GM23248 (cell line): ENCODE measurements at places on chromosomes 13 and 19.

- peak; percentile 65 for DNase-seq
These were observed 5.9 kb downstream of the KLF12 start for GRCh38 chr13:74128156-74128767.

DNA sequence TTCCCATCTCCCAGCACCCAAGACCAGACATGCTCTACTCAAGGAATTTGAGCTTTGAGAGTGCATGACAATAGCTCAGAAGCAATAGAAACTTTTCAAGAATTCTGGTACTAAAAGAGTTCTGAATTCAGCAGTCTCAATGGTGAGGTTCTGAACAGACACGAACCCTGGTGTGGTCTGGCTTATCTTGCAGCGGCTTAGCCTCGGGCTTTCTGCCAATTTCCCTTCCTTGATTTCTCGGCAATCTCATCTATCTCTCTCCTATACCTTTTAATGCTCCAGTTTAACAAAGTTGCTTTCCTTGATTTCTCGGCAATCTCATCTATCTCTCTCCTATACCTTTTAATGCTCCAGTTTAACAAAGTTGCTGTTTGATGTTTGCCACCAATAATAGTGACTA lies 174.6 kb downstream of the SPRY2 start:
- no peak for DNase-seq

DNA sequence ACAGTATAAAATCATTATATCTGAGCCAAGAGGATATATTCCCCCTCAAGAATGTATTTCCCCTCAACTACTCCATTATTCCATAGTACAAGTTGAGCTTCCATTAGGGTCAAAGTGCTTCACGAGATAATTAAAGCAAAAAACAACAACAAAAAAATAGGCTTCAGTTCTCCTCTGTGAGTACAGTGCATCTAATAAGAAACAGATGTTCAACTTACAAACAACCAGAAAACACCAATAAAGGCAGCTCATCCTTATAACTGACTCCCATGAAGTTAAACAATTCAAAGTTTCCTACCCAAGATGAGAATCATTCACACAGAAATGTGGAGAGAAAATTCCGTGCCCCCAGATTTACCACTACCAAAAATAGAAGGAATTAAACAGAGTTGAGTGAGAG lies 854.4 kb downstream of the PCDH9 start:
- DNase-seq = no peak

- peak; percentile 31 for DNase-seq
These were observed 170.0 kb downstream of the KDM4B start for GRCh38 chr19:5138606-5139582.

GRCh38 chr13:96089749-96090239 lies at the start of gene HS6ST3:
Gene HS6ST3, plus strand, starts transcription at chr13:96090107.
- peak; percentile 42 for DNase-seq

- no peak for DNase-seq
These were observed 199.6 kb downstream of the KLF5 start for GRCh38 chr13:73258406-73258805.

DNA sequence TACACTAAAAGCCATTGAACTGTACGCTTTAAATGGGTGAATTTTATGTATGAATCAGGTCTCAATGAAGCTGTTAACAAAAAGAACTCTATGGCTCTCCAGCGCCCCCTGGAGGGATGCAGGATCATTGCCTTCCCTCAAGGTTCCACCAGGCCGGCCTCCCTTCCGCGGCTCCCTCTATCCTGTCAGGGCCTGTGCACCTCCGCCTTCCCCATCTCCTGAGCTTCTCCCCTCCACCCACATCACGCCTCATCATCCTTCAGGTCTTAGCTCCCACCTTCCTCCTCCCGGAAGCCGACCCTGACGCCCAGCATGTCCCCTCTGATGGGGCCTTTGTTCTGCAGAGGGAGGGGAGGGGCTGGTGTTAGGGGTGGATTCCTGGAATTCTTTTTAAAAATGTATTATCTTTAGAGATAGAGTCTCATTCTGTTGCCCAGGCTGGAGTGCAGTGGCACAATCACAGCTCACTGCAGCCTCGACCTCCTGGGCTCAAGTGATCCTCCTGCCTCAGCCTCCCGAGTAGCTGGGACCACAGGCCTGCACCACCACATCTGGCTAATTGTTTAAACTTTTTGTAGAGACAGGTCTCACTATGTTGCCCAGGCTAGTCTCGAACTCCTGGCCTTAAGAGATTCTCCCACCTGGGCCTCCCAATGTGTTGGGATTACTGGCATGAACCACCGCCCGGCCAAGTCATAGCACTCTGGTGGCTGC lies 27.7 kb downstream of the MEIS3 start:
- DNase-seq = peak; percentile 76

GRCh38 chr19:32392901-32393300 lies 12.7 kb upstream of the DPY19L3 start:
- DNase-seq = no peak

DNA sequence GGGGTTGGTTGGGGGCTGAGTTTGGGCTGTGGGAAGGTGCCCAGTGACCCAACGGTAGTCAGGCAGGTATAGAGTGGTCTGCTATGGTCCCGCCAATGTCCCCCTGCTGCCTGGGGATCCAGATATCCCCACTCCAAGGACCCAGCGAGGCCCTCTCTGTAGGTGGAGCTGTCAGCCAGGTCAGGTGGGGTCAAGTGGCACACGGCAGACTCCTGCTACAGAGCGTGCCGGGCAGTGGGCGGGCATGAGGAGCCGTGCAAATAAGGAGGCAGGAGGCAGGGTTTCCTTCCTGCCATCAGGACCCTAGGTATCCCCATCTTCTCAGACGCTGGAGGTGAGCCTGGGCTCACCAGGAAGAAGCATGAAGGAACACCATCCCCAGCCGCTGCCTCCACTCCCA lies 14.9 kb downstream of the EVI5L start:
- no peak for DNase-seq

DNA sequence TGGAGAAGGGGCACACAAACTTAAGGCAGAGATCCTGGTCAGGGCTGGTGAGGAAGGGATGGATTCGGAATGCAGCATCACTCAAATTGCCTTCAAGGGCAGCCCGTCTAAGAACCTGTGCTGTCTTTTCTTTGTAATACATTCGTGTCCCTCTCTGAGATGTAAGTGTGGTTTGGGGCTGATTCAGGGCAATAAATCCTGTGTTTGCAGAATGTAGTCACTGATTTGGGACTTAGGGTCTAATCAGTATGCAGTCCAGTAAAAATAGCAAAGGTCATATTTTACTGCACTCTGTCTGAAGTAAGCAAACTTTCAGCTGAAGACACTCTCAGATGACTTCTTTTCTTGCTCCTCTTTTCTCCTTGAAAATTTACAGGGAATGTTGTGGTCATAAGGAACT lies 93.8 kb upstream of the C1QTNF9B start:
- DNase-seq = no peak

DNA sequence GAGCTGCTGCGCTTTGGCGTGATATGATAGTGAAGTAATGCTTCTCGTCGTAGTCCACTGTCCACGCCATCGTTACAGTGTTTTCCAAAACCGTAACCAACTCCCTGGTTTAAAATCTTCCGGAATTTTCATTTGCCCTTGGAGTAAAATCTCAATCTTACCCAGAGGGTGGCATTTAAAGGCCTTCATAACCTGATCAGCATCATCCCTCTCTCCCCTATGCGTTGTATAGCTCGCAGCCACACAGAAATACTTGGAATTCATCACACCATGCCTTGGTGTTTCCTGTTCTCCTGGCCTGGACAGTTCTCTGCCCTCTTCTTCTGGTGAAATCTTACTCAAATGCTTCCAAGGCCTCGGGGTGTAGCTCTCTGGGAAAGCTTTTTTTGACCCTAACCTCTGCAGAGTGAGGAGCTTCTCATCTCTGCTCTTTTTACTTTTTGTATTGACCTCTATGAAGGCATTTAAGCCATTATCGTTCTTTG lies 839 bp downstream of the MPHOSPH8 start:
- DNase-seq = peak; percentile 74

DNA sequence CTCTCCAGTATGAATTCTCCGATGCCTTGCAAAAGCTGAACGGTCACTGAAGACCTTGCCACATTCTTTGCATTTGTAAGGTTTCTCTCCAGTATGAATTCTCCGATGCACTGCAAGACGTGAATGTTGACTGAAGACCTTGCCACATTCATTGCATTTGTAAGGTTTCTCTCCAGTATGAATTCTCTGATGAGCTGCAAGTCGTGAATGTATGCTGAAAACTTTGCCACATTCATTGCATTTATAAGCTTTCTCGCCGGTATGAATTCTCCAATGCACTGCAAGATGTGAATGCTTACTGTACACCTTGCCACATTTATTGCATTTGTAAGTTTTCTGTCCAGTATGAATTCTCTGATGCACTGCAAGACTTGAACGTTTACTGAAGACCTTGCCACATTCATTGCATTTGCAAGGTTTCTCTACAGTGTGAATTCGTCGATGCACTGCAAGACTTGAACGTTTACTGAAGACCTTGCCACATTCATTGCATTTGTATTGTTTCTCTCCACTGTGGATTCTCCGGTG lies 20.0 kb upstream of the ZNF841 start:
- DNase-seq = no peak

GRCh38 chr19:40932008-40932959 lies 50.3 kb upstream of the CYP2A7 start:
- DNase-seq = no peak

DNA sequence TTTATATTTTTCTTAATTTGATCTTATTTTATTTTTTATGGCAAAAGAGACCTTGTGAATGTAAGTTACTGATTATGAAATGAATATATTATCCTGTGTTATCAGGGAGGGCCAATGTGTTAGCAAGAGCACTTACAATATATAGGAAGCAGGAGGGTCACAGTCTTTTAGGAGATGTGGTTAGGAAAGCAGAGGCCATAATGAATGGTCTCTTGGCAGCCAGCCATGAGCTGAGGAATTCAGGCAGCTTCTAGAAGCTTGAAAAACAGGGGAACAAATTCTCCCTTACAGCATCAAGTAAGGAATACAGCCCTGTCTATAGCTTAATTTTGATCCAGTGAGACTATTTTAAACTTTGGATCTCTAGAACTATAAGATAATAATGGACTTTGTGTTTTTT lies 2374.6 kb downstream of the PCDH9 start:
- DNase-seq = peak; percentile 2

DNA sequence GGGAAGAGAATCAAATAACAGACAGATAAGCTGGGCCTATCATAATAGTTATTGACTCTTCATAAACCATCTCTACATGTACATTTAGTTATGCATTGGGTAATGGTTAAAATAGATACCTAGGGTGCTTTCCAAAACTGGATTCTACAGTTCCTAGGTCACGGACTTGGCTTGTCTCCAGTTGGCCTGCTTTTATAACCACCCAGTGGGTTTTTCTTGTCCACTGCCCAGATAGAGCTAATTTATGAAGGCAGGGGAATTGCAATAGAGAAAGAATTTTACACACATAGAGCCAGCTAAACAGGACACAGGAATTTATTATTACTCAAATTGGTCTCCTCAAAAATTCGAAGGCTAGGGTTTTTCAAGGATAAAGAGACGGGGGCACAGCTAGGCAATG lies 97.3 kb downstream of the FAM216B start:
- DNase-seq = no peak

DNA sequence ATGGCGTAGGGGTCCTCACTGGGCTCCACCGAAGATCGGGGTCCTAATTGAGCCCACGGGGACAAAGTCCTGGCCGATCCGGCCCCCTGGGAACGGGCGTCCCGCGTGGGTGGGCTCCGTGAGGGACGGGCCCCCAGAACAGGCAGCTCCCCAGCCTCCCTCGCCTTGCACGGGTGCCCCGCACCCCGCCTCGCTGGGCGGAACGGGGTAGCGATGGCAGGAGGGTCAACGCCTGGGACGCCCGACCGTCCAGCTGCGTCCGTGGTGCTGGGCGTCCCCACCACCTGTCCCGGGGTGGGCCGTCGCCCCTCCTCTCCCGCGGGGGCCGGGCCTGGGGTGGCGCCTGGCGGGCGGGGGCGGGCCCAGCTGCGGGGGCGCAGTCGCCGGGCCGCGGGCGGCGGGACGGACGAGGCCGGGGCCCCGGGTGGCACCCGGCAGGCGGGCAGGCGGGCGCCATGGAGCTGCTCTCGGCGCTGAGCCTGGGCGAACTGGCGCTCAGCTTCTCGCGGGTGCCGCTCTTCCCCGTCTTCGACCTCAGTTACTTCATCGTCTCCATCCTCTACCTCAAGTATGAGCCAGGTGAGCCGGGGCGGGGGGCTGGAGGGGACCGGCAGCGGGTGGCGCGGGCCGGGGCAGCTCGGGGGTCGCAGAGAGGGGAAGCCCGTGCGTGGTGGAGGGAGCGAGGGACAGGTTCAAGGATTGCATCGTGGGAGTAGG lies at the start of gene TMEM38A:
Gene TMEM38A, plus strand, starts transcription at position 377 of the 717 bp plus-strand sequence. Its CDS starts 79 bp downstream, at position 456.
- peak; percentile 54 for DNase-seq

DNA sequence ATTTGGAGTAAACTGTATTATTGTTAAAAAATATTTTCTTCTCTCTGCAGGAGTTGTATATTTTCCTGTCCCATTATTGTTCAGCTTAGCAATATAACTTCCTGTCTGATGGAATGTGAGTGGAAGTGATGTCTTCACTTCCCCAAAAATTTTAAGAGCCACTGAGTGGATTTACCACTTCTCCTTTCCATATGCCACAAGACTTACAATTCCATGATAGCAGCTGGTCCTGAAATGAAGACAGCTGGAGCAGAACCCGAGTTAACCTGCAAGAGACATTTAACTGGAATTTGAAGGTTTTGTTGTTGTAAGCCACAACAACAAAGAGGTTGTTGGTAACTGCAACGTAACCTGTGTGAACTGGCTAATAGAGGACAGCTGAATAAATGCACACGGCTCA lies 23.4 kb upstream of the TBC1D4 start:
- no peak for DNase-seq

DNA sequence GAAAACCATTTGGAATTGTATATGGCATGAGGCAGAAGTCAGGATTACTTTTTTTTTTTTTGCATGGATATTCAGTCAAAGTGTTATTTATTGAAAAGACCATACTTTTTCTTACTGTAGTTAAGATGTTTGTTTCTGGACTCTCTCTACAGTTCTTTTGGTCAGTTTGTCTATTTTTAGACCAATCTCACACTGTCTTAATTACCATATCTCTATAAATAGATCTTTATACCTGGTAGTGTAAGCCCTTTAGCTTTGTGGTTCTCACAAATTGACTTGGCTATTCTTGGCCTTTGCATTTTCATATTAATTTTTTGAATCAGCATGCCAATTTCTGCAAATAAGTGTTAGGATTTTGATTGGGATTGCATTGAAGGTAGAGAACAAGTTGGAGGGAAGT lies 96.8 kb downstream of the MAB21L1 start:
- DNase-seq = no peak

GRCh38 chr19:19470579-19470978 lies 44.8 kb downstream of the TSSK6 start:
- DNase-seq = no peak
